ENCODE measurements at places on chromosomes 3 and 15.

DNA sequence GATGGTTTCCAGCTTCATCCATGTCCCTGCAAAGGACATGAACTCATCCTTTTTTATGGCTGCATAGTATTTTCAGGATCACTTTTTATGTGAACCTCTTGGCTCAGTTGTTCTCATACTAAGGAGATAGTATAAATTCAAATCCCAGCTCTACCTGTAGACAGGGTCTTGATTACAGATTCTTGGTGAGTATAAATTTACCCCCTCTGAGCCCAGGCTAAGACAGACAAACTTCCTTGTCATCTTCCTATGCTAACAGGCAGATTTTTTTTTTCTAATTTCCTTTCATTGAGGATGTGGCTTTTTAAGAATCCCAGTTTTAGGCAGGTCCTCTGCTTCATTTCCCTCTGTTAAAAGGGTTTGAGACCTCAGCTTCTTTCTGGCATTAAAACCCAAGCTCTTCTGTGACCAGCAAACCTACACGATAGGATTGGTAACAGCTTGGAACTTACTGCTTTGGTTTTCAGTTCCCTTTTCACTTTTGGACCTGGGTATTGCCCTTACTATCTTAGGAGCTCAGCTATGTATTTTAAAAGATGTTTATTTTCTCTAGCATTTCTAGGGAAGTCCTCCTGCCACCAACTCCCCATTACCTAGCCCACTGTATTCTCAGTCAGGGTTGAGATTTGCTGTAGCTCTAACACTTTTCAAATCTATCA is 72.5 kb downstream of the VPS8 start:
- no peak for DNase-seq

GRCh38 chr15:56528136-56528535 is 63.2 kb upstream of the MNS1 start:
- no peak for DNase-seq

DNA sequence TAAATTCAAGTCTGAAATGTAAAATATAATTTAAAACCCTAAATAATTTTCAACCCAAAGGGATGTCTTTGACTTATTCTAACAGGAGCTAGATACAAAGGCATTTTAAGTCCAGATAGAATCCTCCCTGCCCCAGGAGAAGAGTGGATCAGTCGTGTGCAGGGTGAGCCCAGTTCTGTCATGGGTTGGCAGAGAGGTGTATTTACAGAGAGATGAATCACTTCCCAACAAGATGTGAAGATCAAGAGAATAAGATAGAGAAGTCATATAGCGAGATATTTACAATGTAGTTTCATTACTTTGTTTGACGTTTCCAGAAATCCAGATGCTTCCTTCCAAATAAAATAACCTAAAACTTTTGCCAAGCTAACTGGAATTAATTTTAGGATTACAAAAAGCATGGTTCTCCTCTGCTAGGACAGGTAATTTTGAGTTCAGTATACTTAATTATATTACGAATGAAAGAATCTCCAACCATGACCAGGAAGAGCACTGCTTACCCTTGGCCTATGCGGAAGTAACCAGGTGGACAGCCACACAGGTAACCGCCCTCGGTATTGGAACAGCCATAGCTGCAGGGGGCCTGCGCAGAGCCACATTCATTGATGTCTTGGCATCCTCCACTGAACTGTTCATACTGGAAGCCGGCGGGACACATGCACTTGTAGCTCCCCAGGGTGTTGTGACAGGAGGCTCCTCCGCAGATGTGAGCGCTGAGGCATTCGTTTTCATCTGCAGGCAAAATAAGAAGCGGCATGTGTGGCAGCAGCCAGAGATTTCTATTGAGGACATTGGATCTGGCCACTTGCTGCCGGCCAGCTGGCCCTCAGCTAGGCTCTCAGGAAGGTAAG is 84.0 kb downstream of the DUT start:
- DNase-seq: no peak

DNA sequence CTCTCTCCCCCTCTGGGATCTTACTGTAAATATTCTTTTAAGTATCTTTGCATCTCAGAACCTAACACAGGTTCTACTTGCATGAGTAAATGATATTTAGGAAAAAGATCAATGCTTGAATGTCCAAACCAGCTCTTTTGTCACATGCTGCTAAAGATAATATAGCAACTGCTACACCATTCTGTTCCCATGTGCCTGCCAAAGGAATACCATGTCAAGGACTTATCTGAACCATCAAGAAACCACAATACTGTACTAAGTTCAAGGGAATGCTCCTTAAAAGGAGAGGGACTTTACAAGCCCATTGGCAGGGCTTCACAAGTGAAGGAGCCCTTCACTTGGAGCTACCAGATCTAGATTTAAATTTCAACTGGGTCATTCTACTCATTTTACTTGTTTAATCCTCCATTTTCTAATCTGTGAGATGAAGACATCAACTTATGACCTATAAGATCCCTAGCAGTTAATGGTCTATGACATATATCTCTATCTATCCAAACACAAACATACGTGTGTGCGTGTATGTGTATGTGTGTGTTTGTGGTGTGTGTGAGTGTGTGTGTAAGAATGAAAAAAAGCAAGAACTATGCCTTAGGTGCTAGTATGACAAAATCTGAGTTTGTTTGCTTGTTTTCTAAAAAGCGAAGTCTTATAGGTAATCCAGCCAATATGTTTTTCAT is 13.0 kb upstream of the SEC62 start:
- no peak for DNase-seq

GRCh38 chr15:91678003-91678402 is 175.5 kb upstream of the SLCO3A1 start:
- DNase-seq: no peak

- DNase-seq: no peak
Measured at GRCh38 chr15:90654233-90655136, 62.7 kb upstream of the BLM start.

- no peak for DNase-seq
Measured at GRCh38 chr15:69061414-69061842, 46.9 kb downstream of the NOX5 start.

DNA sequence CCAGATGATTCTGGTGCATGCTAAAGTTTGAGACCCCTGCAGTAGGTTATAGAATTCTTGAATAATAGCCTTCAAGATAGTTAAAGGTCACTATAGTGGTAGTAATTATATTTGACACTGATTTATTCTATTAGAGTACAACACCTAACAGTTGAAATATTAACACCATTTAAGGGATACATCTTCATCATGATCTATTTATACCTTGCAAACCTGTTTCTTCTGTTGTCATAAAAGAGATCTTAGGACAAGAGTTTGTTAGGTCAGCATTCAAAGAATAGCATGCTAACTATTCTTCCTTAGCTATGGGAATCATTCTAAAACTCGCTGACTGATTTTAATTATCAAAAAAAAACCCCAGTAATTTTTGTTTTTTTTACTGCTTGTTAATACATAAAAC is 46.5 kb downstream of the TSC22D2 start:
- no peak for DNase-seq

GRCh38 chr3:62920466-62920784 is 45.2 kb upstream of the CADPS start:
- no peak for DNase-seq

DNA sequence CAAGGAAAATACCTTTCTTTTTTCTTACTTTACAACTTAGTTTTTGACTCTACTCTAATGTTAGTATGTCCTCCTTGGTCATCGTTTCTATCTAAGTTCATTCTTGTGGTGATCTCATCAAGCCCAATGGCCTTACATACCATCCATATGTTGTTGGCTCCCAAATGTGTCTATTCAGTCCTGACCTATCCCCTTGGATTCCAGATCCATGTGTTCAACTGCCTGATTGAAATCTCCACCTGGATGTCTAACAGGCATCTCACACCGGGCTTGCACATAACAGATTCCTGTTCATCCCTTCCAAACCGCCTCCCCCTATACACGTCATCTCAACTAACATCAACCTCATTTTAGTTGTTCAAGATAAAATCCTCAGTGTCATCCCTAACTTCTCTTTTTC is 382.6 kb downstream of the SOX2 start:
- DNase-seq: no peak

DNA sequence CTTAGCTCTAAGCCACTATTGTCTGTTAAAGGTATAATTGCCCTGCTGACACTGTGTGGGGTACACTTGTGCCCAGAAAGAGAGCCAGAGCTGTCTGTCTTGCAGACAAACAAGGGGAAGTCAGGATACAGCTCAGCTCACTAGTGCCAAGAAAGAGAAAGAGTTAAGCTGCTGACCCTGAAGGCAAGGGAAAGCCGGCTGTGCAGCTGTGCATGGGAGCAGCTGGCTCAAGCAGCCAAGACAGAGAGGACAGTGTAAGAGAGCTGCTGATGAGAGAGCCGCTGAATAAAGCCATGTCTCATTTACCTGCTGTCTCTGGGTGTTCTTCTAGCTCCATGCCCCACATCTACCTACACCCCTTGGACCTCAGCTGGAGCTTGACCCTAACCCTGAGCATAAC is 428.1 kb upstream of the NAALADL2 start:
- no peak for DNase-seq

GRCh38 chr15:42490671-42491538 is at the start of gene ZNF106:
ZNF106 (minus strand) TSS chr15:42491141; CDS start chr15:42472289, 18,852 bp downstream.
- peak; percentile 88 for DNase-seq

GRCh38 chr3:134622806-134623365 is 27.9 kb downstream of the KY start:
- no peak for DNase-seq

DNA sequence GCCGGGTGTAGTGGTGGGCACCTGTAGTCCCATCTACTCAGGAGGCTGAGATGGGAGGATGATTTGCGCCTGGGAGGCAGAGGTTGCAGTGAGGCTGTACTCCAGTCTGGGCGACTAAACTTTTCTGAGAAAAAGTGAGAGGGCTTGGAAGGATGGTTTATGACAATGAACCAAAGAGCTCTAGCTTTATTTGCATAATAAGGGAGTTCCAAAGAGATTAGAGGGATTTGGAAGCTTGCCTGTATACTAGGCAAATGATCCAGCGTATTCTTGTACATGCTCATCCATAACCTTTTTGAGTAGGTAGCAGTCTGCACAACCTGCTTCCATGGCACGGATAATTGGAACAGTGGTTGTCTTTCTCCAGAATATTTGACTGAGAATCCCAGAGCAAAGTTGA is 251.1 kb downstream of the CHL1 start:
- DNase-seq: no peak

DNA sequence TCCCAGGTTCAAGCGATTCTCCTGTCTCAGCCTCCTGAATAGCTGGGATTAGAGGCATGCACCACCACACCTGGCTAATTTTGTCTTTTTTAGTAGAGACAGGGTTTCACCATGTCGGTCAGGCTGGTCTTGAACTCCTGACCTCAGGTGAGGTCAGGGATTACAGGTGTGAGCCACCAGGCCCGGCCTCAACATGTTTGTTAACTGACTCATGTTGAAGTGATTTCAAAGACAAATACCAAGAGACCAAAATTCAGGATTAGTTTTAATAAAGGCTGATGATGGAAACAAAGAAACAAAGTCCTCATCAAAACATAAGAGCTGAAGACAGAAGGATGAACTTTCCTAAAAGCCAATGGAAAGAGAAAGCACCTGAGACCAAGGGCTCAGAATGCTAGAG is 36.5 kb downstream of the SLC12A6 start:
- no peak for DNase-seq

DNA sequence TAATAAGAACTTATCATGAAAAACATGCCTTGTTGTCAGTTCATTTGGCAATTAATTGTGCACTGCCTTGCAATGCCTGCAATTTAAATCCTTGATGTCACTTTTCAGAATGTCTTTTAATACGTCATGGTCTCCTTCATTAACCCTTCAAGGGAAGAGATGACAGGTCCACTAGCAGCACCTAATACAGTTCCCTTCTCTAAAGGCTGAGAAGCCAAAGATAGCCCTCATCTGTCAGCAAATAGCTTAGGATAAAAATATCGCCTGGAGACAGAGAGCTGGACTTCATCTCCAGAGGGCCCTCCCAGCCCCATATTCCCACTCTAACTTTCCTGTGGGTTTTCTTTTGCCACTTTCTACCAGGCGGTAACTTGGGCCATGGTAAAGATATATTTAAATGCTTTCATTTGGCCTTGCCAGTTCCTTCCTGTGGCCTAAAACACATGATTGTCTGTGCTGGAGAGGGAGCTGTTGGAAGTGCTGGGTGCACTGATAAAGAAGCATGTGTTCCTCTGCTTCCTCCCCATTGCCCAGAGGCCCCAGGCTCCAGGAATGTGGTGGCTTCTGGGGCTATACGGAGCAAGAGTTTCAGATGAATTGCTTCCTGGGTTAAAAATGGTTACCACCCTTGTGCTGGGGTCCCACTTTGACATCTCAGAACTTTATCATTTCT is 76.3 kb upstream of the UMPS start:
- no peak for DNase-seq

DNA sequence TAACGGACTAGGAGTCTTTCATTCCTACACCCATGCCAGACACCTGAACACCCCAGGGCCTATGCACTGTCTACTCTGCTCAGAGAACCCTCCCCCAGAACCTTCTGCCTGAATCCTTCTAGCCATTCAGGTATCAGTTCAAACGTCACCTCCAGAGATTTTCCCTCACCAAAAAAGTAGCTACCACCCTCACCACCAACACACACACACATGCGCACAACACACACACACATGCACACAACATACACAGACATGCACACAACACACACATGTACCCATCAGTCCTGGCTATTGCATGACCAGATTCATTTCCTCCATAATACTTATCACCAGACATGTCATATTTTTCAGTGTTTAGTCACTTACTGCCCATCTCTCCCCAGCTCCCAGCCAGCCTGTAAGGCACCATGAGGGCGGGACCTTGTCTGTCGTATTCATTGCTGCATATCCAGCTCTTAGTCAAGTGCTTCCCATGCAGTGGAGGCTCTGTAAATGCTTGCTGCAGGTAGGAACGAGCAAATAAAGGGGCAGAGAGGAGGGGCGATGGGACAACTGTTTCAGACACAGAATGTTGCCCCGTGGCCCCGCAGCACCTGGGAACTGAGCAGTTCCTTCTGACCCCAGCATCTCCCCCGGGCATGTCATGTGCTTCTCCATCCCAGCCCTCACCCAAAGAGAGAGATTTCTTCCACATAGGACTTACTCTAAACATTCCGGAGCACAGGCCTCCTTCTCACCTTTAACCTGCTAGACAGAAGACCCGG is 29.2 kb downstream of the XXYLT1 start:
- DNase-seq: no peak

GRCh38 chr3:119173325-119173724 is at the start of gene UPK1B:
UPK1B (plus strand) TSS chr3:119173598; CDS start chr3:119186742, 13,144 bp downstream.
- DNase-seq: no peak

DNA sequence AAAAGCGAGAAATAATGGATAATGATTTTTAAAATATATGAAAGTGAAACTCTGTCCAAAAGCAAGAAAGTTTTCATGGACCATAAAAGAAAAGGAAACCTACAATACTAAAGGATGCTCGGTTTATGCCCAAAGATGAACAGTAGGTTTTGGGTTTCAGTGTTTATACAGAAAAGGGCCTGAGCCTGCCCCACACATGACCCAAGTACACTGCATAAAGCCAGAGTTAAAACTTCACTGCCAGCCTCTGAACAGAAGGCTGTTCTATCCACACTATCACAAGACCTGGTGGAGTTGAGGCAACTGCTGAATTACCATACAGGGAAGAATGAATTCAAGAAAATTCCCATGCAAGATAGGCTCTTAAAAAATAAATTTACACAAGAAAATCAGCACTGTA is 165.2 kb downstream of the MECOM start:
- DNase-seq: no peak

GRCh38 chr3:21509731-21510470 is 241.1 kb downstream of the ZNF385D start:
- DNase-seq: no peak

- DNase-seq: no peak
Measured at GRCh38 chr15:83657549-83657948, 3.6 kb downstream of the ADAMTSL3 start.

GRCh38 chr15:90309020-90309419 is 43.1 kb upstream of the ZNF774 start:
- no peak for DNase-seq

Measured in D721Med (cell line).